ENCODE measurements at places on chromosomes 3 and 15.

- no peak for DNase-seq
These were observed 103.9 kb downstream of the LRIG1 start for GRCh38 chr3:66396888-66397287.

- no peak for DNase-seq
These were observed 62.9 kb downstream of the SLC28A2 start for GRCh38 chr15:45314960-45315359.

DNA sequence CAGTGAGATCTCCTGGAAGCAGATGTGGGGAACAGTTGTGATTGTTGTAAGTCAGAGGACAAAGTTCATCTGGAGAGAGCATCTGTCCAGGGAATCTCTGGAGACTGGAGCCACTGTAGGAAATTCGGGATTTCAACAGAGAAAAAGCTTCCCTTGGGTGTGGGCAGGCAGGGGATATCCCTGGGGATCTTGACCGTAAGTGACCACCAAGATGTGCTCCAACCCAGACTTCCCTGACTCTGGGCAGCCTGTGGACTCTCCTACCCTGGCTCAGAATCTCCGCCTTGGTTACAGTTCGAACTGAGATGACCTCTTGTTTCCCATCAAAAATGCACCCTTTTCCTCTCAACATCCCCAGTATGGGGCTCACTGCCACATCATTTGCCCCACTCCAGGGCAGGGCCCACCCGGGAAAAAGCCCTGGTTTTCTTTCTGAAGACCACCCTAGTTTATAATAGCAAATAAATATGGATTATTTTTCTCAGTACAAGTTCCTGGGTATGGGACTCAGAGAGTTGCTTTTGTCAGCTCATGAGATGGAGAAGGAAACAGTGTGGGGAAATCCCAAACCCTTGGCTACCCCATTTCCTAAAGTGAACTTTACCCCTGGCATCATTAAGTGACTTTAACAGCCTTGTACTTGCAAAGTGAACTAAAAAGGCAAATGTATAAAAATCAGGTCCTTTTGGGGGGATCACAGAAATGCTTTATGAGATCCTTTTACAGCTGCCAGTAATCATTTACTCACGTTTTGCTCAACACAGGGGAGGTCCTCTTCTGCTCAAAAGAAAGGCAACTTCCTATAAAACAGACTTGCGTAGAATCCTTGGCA, 89.9 kb downstream of the CCNL1 start:
- no peak for DNase-seq

DNA sequence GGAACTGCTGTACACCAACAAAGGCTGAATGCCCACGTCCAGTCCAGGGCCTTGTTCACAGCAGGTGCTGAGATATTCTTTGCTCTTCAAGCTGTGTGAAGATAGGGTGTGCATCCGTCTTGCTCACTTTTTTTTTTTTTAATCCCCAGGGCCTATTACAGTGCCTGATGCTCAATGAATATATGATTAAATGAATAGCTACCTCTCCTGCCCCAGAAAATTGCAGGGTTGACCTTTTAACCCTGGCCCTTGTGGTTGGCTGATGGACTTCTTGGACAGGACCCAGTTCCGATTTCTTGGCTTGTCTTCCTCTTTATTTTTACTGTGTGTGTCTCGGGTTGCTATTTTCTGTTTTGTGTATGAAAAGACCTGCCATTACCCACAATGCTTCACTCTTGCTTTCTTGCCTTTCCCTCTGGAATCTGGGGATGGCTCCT, 2.9 kb upstream of the FYTTD1 start:
- no peak for DNase-seq

DNA sequence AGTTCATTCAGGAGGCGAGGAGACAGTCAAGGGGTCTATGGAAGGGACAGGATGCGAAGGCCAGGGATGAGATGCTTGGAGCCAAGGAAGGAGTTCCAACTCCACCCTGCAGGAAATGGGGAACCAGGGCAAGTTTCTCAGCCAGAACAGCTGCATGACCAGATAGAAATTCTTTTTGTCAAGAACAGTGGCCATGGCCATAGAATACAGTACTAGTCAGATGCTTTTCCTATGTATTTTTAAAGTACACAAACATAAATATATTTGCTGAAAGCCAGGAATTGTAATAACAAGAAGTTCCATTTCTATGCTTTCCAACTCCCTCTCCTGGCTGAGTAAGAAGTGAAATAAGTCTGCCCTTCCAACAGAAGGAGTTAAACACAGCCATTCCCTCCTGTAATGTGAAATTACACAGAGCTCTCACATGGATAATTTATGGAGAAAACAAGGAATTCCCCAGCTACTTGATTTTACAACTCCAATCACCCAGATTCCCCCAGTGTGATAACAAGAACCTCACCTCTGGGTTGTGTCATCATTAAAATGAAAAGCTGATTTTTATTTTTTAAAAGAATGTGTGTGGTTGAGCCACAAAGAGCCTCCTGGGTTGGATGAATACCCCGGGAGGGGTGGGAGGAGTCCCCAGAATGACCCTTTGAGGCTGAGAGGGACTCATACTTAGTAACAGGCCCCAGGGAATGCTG, 124.6 kb upstream of the ARHGEF3 start:
- no peak for DNase-seq

GRCh38 chr15:32840507-32841245, 122.9 kb downstream of the GREM1 start:
- DNase-seq = no peak
